ENCODE measurements at places on chromosomes 11 and 22. TPM values are rescaled to one million over a fixed set of nuclear protein-coding genes. Genes with fewer than 3 reads are reported as not detected.
A peak's percentile ranks its signal among the peaks of the same experiment; 100 is the strongest.

ACR gene
- not detected for total RNA-seq

CHST1 gene
- total RNA-seq = under 0.01 TPM

USP2 gene
- total RNA-seq = 2.3 TPM

MPPED2 gene
- under 0.01 TPM for total RNA-seq

SMC1B gene
- total RNA-seq = not detected

SERPIND1 gene
- not detected for total RNA-seq

SCGB1D2 gene
- total RNA-seq = not detected

AGBL2 gene
- total RNA-seq = 2.1 TPM

OR52W1 gene
- total RNA-seq = not detected

DNA sequence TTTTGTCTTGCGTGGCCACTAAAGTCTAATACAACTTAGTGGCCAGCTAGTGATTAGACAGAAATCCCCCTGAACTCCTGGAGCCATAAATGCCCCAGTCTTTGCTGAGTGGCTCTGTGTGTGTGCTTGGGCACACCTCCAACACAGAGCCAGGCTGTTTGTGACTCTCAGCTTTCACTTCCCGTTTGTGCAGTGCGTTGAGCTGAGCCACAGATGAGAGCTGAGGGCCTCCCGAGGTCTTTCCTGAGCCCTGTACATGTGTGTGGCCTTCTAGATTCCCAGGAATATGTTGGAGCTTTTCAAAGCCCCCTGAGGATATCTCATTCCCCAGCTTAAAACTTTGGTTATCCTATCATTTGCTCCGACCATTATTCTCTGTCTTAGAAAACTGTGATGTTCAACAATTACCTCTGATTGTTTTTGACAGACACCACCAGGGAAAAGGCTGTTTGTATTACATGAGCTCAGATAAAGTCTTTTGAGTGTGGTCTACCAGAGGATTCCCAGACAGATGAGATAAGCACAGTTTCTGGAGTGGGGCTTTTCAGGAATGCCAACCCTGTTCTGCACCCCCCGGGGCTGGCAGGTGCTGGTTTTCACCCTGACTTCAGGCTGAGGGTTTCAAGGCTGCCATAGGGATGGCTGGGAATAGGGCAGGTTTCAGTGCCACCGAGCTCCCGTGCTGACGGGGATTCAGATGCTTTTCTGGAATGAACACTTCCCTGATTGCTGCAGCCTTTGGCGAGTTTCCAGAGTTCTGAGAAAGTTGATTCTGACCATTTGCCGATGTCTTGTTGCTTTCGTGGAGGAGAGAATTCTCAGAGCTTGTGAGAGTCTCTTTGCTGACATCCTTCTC lies 23.8 kb downstream of the IGHMBP2 start:
- peak; percentile 25 for DNase-seq

DNA sequence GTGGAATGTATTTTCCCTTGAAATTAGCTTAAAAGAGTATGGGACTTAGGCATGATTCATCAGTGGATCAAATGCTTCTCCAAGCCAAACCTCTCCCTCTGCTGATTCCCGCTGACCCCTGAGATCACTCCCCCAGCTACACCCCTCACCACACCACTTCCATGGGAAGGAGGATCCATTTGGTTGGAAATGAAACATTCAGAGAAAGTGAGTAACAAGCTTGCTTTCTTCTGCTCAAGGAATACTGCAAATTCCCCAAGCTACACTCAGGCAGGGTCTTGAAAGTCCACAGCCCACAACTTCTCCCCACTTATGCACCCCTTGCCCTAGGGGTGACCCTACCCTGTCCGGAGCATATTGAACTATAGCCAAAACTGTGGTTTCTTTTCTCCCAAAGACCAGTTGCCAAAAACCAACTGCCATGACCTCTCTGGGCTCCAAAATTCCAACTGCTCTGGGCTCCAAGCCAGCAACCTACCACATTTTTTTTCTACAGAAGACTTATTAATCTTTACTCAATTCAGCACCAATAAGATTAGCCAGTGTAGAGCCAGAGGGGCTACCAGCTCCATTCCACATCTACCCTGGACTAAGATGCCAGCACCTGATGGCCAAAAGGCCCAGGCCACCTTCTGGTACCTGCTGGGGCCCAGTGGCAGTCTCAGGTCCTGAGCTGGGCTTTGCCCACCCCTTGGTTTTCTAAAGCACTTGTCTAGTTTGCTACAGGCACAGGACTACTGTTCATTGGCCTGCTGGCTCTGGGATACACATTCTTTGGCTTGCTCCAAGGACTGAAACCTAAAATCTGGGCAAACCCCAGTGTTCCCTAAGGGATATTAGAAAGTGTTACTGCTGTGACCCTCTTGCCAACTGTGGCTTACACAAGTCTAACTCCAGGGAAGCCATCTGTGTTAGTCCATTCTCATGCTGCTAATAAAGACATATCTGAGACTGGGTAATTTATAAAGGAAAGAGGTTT lies 101.1 kb downstream of the MICAL3 start:
- DNase-seq = peak; percentile 97

- DNase-seq = no peak
Observed at GRCh38 chr11:21622566-21622965, 570.3 kb upstream of the ANO5 start.

DNA sequence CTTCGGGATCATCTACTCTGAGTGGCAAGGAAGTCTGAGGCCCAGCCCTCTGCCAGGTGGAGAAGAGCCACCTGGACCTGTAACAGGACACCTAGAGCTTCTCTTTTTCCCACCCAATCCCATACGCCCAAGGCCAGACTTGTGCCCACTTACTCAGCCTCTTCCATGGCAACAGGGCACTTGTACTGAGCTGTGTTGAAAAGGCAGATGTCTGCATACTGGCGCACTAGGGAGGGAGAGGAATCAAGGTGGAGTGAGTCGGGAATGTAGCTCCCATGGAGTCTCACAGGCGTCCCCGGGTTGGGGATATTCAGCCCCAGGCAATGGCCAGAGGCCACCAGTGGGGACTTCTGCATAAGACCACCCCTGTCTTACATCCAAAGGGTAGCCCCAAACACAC lies 36.1 kb downstream of the TPBGL start:
- no peak for DNase-seq

- DNase-seq = no peak
Observed at GRCh38 chr11:74102321-74102720, 68.5 kb downstream of the C2CD3 start.

GRCh38 chr11:43459246-43459645 lies 100.5 kb downstream of the TTC17 start:
- no peak for DNase-seq

DNA sequence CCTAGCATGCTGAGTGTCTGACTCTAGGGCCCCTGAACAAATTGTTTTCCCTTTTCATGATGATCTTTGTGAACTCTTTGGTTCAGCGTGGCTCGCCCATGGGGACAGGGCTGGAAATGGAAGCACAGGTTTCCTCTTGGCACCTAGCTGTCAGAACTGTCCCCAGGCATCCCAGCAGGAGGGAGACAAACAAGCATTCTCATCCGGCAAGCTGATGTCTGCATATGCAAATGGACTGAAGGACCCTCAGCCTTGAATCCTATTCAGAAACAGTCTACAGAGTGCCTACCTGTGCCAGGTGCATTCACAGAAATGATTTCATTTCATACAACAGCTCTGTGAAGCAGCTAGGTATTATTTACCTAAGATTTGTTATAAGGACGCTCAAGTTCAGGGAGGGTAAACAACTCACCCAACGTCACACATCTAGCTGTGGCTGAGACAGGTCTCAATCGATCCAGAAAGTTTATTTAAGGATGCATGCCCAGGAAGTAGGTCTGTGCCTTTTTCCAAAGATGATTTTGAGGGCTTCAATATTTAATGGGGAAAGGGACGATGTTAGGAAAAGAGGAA lies 176.4 kb downstream of the KIRREL3 start:
- no peak for DNase-seq

DNA sequence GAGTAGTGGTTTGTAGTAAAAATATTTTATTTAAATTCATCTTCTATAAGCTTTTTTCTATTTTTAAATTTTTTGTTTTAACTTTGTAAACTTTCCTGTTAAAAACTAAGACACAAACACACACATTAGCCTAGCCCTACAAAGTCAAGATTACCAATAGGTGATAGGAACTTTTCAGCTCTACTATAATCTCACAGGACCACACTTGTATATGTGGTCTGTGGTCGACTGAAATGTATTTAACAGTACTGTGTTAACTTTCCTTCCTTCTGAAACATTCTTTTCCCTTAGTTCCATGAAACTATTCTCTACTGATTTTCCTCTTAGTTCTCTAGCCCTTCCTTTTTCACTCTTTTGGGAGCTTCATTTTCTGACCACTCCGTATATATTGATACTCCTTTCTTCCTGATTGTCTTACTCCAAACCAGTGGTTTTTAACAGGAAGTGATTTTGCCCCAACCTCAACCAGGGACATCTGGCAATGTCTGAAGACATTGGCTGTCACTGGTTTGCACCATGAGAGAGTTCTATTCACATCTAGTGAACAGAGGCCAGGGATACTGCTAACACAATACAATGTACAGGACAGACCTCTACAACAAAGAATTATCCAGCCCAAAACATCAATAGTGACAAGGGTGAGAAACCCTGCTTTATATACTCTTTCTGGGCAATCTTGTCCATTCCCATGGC lies 8.8 kb downstream of the ZW10 start:
- DNase-seq = no peak

- peak; percentile 86 for DNase-seq
Observed at GRCh38 chr11:126840201-126840886, 160.2 kb downstream of the KIRREL3 start.

GRCh38 chr11:8962841-8963240 lies 1.4 kb downstream of the TMEM9B start:
- DNase-seq = no peak

GRCh38 chr22:39938509-39939111 lies 21.6 kb upstream of the TMA7B start:
- DNase-seq = no peak

- peak; percentile 73 for DNase-seq
Observed at GRCh38 chr22:19291580-19292457, at the start of gene CLTCL1. Gene CLTCL1, minus strand, starts transcription at chr22:19291719. Its CDS starts 78 bp downstream, at chr22:19291641.

GRCh38 chr11:2443881-2444820 lies at the start of gene TRPM5:
Gene TRPM5, minus strand, starts transcription at chr11:2444514. Its CDS starts 21,478 bp downstream, at chr11:2423036.
- no peak for DNase-seq

DNA sequence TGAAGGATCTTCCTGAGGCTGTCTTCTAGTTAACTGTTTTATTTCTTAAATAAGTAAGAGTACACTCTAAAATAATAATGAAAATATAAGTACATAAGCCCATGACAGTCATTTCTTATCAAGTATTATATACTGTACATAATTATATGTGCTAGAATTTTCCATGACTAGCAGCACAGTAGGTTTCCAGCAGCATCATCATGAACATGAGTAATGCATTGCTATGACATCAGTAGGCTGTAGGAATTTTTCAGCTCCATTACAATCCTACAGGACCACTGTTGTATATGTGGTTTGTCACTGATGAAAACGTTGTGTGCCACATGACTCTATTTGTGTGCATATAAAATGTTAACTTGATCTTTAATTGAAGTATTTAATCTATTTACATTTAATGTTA lies 22.0 kb downstream of the ZNF202 start:
- DNase-seq = no peak

DNA sequence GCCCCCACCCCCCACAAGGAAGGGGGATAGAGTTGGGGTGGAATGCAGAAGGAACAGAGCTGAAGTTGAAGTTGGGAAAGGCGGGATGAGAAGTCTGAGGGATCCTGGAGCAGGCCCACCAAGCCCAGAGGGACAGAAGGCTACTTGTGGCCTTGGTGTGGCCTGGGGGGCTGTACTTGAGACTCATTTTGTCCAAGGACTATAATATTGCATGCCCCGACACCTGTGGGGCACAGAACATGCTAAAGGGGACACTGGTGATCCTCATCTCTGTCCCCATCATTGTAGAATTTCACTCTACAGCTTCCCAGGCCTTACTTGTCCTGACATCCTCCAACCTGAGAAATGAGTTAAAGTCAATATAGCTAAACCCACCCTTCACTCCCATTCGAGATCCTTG lies 1.3 kb downstream of the ESAM start:
- no peak for DNase-seq

DNA sequence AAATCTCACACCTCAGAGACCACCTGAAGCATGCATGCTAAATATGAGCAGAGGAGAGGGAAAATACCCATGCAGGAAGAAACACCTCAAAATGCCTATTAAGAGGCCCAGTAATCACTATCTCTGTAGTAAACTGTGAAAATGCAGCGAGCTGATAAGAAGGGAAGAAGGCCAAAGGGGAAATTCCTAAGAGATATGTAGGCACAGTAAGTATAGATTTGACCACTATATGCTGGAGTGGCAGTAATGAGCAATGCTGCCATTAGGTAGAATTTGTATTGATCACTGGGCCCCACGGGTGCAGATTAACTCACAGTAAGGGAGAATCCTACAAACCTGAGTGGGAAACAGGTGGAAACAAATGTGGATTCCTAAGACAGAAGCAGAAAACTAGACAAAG lies 1813.1 kb upstream of the RAG2 start:
- no peak for DNase-seq

DNA sequence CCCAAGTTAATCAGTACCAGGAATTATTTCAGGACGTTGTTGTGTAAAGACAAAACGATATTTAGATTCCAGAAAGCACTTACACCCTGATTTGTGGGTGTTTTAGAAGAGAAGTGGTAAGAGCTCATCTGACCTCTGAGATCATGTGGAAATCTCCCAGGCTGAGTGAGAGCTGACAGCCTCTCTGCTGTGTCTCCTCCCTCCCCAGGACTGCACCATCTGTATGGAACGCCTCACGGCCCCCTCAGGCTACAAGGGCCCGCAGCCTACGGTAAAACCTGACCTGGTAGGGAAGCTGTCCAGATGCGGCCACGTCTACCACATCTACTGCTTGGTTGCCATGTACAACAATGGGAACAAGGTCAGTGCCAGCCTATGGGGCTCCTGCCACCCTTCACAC lies 20.0 kb downstream of the DTX4 start:
- no peak for DNase-seq

DNA sequence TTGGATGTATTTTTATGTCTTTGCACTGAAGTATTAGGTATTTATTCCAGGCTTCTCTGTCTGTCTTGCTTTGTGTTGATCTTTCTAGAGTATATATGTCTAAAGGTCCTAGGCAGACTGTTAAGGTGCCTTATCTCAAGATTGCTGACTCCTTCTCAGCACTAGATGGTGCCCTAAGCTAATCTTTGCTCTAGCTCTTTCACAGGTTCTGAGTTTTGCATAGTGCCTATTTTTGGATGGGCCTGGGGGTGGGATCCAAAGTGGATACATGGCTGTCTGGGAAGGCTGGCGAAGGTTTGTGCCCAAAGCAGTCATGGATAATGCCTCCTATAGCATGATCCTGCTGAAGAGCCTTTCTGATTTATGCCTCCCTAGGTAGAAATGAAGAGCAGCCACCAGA lies 154.9 kb downstream of the TRPC6 start:
- DNase-seq = peak; percentile 42

DNA sequence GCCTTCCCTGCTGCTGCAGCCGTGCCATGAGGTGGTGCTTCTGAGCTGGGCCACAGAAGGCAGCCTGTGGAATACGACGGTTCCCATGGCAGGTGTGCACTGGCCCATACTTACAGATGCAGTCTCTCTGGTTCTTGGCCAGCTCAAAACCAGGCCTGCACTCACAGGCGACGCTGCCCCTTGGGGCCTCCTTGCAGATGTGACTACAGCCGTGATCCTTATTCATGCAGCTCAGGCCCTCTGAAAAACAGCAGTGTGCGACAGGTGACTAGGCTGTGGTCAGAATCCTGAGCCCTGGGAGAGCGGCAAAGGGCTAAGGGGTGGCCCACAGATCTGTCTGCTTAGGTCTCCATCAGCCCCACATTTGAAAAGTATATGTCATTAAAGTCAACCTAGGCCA lies 22.1 kb downstream of the SCUBE2 start:
- DNase-seq = no peak

- DNase-seq = no peak
Observed at GRCh38 chr22:39181778-39182177, 29.3 kb upstream of the CBX7 start.
